Kasumi-1 (cell line): ENCODE measurements at places on chromosomes 3 and 15.

DNA sequence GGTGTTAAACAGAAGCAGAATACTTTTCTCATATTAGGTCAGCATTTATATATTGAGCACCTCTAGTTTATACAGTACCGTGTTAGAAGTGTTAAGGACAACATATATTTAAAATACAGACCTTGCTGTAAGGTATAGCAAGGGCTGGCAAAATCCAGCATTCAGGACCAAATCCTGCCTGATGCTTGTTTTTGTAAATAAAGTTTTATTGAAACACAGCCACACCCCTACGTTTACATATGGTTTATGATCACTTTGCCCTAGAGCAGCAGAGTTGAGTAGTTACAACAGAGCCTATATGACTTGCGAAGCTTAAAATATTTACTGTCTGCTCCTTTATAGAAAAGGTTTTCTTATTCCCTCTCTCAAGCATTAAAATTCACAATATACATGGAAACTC, 877.3 kb downstream of the MCTP2 start:
- no peak for DNase-seq

- DNase-seq: no peak
Observed at GRCh38 chr3:197286678-197287077, 11.7 kb downstream of the DLG1 start.

- peak; percentile 91 for DNase-seq
Observed at GRCh38 chr3:193869221-193870201, 266.4 kb upstream of the HES1 start.

- no peak for DNase-seq
Observed at GRCh38 chr3:192079098-192079497, 618.1 kb downstream of the PYDC2 start.

DNA sequence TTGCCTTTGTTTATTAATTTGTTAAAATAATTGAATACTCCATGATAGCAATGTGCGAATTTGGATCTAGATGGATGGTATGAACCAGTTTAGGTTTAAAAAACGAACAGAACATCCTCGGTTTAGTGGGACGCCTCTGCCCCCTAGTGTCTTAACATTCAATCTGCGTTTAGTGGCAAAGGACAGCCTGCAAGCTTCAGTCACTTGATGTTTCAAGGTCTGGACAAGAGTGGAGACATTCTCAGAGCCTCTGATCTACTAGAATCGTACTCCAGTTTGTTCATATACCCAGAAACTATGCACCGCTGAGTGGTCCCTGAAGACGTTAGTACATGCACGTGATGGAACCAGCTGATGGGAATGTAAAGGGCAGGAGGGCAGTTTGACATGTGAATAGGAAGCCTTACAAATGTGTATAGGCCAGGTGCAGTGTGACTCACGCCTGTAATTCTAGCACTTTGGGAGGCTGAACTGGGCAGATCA, 17.8 kb upstream of the ATP13A4 start:
- DNase-seq: peak; percentile 75

DNA sequence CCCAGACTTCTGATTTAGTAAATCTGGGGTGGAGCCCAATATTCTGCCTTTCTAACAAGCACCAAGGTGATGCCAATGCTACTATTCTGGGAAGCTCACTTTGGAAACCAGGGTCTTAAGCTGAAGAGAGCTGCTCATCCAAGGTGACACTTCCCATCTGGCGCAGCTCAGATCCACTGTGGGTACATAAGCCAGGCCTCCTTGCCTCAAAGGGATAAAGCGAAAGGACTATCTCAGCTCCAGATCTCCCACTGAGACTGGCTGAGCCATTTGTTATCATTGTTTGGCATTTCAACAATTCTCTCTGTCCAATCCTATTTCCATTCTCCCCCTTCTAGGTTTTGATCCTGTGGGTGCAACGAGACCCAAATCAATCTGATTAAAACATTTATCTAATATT, 323.8 kb downstream of the GBE1 start:
- DNase-seq: no peak

DNA sequence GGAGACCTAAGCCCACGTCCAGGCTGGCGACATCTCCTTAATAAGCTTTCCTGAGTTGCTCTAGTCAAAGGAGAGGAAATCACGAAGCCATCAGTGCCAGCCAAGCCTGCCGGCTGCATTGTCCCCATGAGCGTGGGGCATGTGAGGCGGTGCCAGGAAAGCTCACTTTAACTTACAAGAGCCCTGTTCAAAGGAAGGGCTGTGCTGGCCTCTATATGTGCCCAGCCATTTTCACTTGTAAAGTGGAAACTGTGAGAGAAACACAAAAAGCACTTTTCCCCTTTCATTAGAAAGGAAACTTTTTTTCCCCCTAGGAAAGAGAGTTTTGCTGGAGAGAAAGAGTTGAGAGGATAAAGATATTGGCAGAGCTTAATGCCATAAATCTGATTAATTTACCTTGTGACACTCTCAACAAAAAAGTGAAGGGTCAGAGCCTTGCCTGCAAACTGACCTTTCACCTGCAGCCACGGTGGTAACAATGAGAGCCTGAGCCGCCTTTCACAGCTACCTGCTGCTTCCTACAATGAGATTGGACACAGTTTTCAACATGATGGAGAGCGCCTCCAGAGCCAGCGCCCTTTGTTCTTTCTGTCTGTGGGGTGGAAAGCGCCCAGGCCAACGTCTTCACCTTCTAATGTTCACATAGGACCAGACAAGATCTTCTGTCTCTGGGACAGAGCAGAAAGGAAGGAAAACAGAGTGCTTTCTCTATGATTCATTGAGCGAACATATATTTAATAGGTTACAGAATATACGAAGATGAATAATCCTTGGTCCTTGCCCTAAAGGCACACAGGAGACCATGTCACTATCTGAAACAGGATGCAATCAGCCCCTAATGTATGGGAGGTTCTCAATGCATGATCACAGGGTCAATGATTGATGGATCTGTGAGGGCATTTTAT, 233.1 kb upstream of the HES1 start:
- DNase-seq: no peak

DNA sequence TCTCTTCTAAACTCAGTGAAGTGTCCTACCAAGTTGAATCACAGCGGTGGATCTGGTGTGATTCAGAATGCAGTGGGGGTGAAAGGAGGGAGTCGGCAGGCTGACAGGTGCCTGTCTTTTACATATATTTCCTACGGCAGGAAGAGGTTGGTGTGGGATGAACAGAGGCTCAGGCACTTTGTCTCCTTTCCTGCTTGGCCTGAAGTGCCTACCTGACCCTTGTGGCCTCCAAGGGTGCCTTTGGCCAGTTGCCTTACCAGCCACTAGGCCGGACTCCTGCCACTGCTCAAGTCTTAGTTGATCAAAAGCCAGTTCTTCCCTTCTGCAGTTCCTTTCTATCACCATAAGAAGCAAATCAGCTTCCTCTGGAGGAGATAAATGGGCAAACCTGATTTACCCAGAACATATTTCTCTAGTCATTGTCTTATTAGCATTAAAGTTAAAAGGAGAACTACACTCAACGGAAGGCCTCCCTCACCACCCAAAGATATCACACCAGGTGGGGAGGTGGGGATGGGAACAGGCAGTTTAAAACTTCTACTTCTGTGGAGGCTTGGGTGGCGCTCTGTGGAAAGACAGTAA, 52.1 kb downstream of the CRTC3 start:
- no peak for DNase-seq

DNA sequence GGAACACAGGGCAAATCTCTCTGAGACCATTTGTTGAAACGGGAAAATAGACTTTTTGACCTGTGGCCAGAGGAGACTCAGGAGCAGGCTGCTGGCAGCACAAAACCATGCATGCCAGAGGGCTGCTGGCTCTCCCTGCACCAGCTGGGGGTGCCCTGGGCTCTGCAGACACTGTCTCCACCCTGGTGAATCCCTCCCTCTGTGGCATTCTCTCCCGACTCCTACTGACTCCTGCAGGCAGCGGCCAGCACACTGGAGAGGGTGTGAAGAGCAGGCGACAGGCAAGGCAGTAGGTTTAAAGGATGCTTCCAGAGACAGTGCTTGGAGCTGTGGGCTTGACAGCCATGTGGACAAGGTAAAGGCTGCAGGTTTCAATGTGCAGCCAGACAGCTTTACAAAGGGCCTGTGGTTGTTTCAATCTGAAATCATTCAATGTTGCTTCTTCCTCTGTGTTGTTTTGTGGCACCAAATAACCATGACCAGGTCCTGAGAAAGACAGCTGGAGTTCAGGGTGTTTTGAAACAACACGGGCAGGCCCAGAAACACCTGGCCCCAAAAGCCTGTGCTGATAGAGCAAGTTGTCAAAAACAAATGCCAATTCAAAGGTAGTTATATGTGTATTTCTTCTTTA, 431.0 kb upstream of the ATP10A start:
- no peak for DNase-seq

DNA sequence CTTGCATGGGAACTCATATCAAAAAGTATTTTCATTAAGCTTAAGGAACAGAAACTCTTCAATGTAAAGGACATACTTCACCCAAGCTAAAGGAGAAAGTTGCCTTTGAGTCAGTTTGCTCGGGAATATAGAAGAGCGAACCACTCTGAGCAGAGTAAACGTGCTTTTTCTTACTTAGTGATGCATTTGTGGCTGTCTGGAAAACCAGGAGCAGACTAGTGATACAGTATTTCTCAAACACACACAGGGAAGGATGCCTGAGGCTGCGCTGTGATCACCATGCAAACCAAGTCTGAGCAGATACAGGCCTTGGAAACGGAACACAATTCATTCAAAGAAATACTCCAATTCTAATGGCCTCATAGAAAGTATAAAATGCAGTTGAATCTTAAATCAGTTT, 121.0 kb upstream of the CDIN1 start:
- DNase-seq: no peak

DNA sequence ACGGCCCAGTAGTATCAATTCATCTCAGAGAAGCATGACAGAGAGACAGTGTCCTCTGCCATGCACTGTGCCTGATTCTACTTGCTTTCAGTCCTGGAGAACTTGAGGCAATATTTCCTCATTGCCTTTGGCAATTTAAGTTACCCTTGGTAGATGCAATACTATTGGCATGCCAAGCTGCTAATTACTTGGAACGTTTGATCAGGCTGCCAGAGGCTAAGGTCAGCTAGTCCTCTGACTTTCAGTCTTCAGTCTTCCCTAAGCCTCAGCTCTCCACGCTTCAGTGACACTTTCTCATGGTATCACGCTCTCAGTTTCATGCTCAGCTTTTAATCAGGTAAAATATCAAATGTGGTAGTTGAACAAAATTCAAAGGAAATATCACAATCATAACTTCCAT, 13.1 kb upstream of the OSBPL11 start:
- DNase-seq: no peak

GRCh38 chr3:22660606-22661005, 542.5 kb upstream of the UBE2E2 start:
- DNase-seq: no peak

DNA sequence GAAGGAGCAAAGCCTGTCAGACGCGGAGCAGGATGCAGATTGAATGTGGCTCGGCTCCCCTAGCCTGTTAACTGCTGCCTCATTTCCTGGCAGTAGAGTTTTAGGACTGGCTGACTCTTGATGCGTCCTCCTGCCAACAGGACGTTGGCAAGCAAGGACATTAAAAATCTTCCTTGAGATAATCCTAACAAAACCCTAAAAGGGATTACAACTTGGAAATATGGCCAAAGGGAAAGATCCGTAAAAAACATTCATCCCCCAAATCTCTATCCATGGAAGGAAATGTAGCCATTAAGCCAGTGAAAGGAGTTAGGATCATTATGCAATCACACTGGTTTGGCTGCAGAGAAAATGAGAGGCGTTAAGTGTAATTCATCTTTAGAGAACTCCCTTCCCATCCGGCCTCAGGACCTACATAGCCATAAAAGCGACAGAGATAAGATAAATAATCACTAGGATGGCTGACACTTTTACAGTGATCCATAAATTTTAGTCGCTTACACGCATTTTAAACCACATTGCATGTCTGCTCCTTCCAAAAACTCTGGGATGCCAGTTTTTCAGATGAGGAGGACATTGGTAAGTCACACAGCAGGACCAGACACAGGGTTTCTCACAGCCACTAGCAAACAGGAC, 44.5 kb upstream of the C3orf80 start:
- no peak for DNase-seq

DNA sequence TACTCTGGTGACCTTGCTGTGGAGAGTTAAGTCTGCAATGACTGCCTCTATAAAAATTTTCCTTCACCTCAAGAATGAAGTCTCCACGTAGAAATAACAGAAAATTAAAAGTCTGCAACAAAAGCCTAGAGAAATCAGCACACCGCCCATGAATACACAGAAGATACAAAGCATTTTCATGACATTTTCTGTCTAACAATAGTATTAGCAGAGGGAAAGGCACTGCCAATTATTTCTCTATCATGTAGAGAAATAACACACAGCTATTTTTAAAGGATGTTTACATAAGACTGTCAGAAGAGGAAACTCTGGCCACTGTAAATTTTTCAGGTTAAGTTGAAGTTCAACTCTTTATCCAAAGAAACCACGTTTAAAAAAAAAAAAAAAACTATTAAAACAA, 80.8 kb downstream of the GSK3B start:
- no peak for DNase-seq

GRCh38 chr3:29601861-29602585, 321.2 kb downstream of the RBMS3 start:
- DNase-seq: no peak

- peak; percentile 38 for DNase-seq
Observed at GRCh38 chr3:171375666-171376595, 84.3 kb downstream of the TNIK start.

GRCh38 chr3:169871129-169871886, 1.6 kb upstream of the LRRC31 start:
- DNase-seq: no peak

DNA sequence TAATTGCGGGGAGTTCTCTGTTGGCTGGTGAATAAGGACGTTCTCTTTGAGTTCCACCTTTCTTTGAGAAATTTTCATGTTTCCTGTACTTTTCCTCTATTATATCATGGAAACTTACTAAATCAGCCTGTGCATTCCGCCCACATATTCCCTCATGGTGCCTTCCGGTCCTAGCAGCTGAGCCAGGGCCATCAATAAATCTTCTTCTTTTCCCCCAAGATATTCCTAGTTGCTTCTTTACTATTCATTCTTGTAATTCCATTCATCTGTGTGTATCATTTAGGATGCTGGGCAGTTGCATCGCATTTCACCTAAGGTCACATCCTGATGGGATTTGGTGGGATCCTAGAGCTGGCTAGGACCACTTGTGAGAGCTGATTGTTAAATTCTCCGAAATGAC, 139.2 kb downstream of the RBMS3 start:
- DNase-seq: no peak

GRCh38 chr3:41710646-41711388, 251.1 kb downstream of the ULK4 start:
- DNase-seq: no peak

GRCh38 chr3:178856804-178857203, 214.8 kb downstream of the ZMAT3 start:
- DNase-seq: no peak

DNA sequence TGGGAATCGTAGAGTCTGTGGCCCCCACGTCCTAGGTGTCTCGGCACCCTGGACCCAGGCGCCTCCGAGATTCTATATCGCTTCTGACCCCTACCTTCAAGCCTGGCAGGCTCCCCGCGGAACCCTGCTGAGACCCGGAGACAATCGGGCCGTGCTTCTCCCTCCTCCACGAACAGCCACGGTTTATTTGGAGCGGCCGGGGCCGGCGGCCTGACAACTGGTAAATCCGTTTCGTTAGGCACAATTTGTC, 1.4 kb downstream of the GATA2 start:
- no peak for DNase-seq
